ENCODE measurements at places on chromosomes 6 and 20.

DNA sequence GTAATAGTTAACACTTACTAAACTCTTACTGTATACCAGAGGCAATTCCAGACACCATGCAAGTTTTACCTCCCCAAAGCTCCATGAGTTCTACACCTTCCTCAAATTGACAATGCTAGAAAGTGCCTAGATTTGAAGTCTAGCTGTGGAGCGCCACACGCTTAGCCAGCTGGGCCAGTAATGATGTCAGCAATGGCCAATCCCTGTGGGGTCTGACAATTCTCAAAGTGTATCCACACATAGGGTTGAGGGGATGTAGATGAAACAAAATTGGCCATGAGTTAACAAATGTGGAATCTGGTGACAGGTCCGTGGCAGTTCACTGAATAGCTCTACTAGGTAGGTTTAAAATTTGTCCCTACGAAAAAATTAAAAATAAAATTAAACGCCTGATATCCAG is 1.3 kb downstream of the ZNF343 start:
- no peak for DNase-seq

GRCh38 chr20:18688676-18689075 is 100.8 kb downstream of the DTD1 start:
- DNase-seq = no peak

- DNase-seq = no peak
Measured at GRCh38 chr20:18543932-18544331, 23.3 kb upstream of the SMIM26 start.

DNA sequence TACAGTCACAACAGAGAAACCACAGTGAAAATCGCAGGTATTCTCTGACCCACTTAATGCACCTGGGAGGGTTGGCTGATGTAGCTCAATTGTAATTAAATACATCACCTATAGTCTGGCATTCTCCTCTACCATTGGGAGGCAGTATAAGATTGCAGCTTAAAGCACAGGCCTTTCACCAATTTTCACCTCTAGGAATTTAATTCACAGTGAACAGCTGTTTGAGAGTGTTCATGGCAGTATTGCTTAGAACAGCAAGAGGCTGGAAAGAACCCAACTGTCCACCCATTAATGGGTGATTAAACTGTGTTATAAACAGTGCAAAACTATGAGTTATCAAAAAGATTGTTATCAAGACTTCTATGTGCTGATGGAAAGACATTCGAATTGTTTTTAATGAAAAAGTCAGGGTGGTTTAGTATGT is 2.0 kb downstream of the EDEM2 start:
- DNase-seq = peak; percentile 62

DNA sequence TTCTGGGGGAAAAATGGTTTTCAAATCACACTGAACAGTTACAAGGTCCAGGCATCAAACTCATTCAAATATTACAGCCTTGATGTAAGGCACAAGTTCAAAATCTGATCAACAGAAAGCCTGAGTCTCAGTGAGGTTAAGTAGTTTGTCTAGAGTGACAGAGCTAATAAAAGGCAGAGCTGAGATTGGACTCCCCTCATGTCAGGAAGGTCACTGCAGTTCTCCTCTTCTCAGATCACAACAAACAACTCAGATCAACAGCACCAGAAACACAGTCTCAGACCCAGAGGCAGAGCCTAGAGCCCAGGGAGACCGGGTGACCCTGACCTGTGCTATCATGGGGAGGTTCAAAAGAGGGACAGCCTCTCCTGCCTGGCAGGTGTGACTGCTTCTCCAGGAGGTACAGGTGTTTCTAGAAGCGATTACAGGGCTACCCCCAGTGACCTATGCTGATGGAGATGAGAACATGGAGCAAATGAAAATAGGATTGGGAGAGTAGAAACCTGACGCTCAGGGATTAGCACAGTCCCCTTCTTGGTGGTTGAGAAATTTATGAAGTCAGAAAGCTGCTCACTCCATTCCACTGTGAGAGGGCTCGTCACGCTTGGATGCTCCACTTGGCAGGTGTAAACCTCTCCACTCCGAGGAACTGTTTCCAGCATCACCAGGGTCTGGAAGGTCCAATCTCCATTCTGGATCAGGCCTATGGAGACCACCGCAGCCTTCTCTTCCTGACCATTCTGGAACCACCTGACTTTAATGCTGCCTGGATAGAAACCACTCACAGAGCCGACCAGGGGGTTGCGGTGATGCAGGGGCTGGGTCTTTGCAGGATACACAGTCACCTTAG is 24.3 kb upstream of the HLA-DRB5 start:
- no peak for DNase-seq

DNA sequence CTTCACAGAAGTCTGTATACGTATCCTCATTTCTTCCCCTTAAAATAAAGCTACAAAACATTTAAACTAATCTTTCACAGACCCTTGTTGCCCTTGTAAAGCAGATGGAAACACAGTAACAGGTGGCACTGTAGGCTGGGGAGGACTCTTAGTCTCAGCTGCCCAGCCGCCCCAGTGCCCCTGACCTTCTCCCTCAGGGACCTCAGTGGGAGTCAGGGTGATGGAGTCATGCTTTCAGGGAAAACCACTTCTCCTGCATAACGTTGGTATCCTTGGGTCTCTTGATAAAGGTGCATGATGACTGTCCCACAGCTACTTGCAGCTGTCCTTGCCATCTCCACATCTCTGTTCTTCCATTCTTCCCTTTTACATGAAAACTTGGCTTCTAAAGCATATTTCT is 198.6 kb downstream of the CDKAL1 start:
- DNase-seq = no peak

- no peak for DNase-seq
Measured at GRCh38 chr6:24763578-24763977, 11.2 kb upstream of the GMNN start.

GRCh38 chr6:168156742-168157265 is 77.8 kb upstream of the FRMD1 start:
- no peak for DNase-seq

- DNase-seq = no peak
Measured at GRCh38 chr6:79571030-79571367, 33.8 kb upstream of the LCA5 start.

DNA sequence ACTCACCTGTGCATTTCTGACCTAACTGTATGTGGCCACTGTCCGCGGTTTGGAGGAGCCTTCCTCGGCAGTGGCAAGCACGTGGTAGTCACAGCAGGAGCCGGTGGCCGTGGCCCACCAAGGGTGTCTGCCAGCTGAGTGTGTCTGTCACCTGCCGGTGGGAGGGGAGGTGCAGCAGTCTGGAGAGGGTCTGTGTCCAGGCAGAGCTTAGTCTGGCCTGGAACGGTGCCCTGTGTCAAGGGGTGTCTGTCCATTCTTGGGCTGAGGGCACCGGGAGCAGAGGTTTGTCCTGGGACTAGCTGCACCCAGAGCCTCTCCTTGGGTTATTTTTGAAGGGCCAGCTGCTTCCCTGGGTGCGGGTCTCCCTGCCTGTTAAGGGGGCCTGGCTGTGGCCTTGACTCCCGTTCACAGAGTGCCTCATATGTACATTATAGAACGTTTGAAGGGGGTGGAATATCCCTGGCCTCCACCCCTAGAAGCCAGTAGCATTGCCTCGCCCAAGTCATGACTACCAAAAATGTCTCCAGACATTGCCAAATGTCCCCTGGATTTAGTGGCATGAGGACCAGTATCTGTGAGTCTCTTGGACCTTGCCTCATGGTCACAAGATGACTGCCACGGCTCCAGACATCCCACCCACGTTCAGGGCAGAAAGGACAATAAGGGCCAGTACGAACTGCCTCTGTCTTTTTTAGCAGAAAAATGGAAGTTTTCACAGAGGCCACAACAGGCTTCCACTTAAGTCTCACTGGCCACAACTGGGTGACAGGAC is 5.2 kb downstream of the RBM38 start:
- no peak for DNase-seq

- DNase-seq = no peak
Measured at GRCh38 chr6:49416195-49416594, 46.9 kb downstream of the MMUT start.

GRCh38 chr20:4811661-4812181 is 90.0 kb downstream of the PRND start:
- DNase-seq = peak; percentile 63

- DNase-seq = no peak
Measured at GRCh38 chr20:35020108-35020928, 64.7 kb downstream of the MYH7B start.
